Aorta (tissue), 5 donors: ENCODE measurements at places on chromosomes 7 and 10. TPM values are rescaled to one million over a fixed set of nuclear protein-coding genes. Genes with fewer than 3 reads are reported as not detected.

- no peak for DNase-seq
These were observed 17.1 kb upstream of the CPA1 start for GRCh38 chr7:130363026-130363847.

DNA sequence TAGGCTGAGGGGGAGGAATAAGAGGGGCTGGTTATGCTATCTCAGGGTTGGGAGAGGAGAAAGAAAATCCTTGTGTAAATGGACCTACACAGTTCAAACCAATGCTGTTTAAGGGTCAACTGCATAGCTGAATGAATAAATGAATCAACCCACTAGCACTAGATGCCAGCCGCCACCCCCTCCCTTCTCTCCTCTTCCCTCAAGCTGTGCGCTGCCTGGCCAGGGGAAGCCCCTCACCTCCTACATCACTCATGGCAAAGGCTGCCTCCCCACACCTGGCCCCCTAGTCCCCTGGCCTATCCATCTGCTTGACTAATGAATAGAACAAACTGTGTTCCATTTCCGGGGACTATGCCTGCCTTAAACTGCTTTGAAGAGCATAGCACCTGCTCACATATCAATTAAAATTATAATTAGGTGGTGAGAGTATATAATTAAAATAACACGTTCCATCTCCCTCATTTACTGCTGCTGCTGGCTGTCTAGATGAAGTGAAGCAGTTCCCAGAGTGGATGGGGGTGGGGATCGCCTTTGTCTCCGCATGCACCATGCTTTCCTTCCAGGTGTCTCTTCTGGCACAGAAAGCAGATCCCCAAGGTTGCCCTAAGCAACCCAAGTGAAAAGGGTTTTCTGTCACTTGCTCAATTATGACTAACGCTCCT, 32.6 kb downstream of the GRID1 start:
- no peak for DNase-seq

- no peak for DNase-seq
These were observed 133.6 kb downstream of the ZMIZ1 start for GRCh38 chr10:79202188-79203013.

- no peak for DNase-seq
These were observed 50.3 kb upstream of the RSU1 start for GRCh38 chr10:16867556-16867955.

GRCh38 chr7:70479153-70480021, 652.6 kb upstream of the GALNT17 start:
- DNase-seq, result no peak

GRCh38 chr7:81932936-81933335, 163.1 kb upstream of the HGF start:
- DNase-seq, result no peak

DNA sequence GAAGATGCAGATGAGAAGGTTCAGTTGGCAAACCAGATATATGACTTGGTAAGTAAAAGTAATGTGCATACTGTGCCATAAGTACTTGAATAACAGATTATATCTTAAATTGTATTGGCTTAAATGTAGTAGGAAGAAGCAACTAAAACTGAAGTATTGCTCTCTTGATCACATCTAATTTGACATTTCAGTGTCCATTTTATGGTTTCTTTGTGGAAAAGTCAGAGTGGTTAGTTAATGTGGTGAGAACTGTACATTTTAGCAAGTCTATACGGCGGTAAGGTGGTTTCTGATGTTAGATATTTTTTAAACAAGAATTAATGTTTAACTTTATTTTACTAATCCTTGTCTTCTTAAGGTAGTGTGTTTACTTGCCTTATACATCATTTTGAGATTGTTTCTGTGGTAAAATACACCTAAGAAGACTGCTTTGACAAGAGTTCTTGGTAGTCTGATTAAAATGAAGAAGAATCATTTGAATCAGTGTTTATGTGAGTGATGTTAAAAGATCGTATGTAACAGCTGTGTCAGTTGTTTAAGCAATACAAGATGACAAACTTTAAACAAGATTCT, 5.1 kb downstream of the ING3 start:
- DNase-seq, result no peak

DNA sequence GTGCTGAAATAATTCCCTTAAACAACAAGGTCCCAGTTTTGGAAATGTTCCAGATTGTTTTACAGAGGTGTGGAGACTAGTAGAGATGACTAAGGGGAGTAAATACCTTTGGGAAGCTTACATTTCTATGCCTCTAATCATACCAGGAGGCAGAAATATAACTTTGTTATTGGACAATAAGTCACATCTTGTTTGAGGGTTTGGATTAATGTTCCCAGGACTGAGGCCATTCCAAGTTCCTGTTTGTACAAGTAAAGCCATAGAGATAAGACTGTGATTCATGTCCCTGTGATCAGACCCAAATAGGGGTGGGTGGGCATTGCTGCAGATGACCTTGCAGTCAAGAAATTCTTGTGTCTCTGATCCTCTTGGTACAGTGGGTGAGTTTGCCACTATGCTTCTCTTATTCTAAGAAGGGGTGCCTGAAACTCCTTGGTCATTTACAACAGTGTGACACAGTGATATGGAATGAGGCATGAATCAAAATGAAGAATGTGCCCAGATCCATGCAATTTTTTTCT, 508.3 kb downstream of the SORCS3 start:
- DNase-seq, result no peak

- DNase-seq, result no peak
These were observed 819 bp downstream of the TMED4 start for GRCh38 chr7:44580945-44581878.

- DNase-seq, result no peak
These were observed 149.6 kb upstream of the MEOX2 start for GRCh38 chr7:15836041-15836440.

- no peak for DNase-seq
These were observed 383.2 kb downstream of the PTPRN2 start for GRCh38 chr7:158204453-158204852.

DNA sequence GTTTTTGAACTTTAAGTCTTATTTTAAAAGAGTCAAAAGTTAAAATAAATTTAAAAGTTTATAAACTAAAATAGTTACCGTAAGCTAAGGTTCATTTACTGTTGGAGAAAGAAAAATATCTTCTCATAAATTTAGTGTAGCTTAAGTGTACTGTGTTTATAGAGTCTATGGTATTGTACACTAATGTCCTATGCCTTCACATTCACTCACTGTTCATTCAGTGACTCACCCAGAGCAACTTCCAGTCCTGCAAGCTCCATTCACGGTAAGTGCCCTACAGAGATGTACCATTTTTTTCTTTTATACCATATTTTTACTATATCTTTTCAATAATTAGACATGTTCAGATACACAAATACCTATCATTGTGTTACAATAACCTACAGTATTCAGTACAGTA, 97.6 kb downstream of the PTN start:
- DNase-seq, result no peak

DNA sequence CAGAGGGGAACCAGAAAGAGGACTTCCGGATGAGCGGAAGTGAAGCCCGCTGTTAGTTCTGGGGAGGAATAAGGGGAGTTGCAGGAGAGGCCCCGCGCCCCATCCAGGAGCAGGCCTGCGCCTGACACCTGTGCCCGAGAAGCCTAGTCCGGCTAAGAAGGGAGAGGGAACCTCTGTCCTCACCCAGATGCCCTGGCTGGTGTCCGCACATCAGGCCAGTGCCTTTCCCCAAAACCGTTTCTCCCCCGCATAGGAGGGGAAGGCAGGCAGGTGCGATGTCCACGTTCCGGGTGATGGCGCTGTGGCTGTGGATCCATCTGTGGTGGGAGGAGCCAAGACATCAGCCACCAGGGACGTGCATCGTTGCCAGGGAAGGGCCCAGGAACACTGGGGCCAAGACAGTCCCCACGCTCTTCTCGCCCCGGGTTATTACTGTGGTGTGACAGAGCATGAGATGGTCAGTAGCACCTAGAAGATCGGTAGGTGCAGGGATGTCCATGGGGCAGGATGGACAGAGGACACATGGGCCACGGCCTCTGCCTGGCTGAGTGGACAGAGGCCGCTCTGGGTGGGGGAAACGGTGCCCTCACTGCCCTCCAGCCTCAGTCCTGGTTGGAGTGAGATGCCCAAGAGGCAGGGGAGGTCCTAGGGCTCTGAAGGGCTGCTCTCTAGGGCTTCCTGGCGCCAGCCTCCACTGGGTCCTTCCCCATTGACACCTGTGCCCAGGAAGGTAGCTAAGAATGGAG, 262.7 kb downstream of the CELF2 start:
- DNase-seq, result no peak

DNA sequence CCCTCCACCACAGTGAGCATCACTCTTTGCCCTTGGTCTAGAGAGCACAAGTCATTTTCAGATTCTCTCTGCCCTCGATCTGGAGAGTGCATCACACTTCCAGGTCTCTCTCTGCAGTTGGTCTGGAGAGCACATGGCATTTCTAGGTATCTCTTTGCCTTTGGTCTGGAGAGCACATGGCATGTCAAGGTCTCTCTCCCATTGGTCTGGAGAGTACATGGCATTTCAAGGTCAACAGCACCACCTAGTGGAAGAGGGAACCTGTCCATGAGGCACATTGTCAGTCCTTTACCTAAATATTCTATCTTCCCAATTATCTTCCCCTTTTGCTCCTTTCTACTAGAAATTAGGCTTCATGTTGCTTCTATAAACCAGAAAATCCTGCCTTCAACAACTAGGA, 1139.4 kb downstream of the XPNPEP1 start:
- no peak for DNase-seq

Gene ZNF503
- total RNA-seq, result 15.7 TPM

Gene MRC1
- total RNA-seq, result 58.3 TPM

Gene PUS7
- total RNA-seq, result 11.6 TPM

Gene GNG11
- total RNA-seq, result 9.8 TPM

Gene ADAM12
- 5.5 TPM for total RNA-seq

Gene CYTH3
- total RNA-seq, result 60.5 TPM

Gene GDF2
- not detected for total RNA-seq

Gene MYL10
- not detected for total RNA-seq

Gene DRGX
- total RNA-seq, result not detected

Gene C10orf53
- not detected for total RNA-seq

Gene ELN
- 556 TPM for total RNA-seq

Gene HOXA9
- total RNA-seq, result 1.6 TPM
